Activated T-cell treated with anti-CD3 and anti-CD28 coated beads for 1 hour (primary cell): ENCODE measurements at places on chromosomes 3 and 15.

DNA sequence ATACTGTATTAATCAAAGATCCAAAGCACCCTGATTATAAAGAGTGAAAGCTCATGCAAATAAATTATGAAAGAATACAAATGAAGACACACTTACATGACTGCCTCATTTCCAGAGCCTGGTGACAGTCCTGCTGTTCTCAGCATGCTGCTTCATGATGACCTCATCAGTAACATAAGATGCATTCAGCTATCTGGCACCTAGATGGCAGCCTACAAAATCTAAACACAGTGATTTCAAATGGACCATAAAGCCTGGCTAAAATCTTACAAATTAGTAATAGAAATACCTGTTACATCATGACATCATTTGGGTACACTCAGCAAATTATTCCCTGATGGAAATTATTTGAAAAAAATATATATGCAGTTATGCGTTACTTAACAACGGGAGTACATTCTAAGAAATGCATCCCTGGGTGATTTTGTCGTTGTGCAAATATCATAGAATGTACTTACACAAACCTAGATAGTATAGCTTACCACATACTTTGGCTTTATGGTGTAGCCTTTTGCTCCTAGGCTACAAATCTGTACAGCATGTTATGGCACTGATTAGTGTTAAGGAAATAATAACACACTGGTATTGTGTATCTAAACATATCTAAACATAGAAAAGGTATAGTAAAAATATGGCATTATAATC, 207.2 kb downstream of the EPHA3 start:
- no peak for DNase-seq

DNA sequence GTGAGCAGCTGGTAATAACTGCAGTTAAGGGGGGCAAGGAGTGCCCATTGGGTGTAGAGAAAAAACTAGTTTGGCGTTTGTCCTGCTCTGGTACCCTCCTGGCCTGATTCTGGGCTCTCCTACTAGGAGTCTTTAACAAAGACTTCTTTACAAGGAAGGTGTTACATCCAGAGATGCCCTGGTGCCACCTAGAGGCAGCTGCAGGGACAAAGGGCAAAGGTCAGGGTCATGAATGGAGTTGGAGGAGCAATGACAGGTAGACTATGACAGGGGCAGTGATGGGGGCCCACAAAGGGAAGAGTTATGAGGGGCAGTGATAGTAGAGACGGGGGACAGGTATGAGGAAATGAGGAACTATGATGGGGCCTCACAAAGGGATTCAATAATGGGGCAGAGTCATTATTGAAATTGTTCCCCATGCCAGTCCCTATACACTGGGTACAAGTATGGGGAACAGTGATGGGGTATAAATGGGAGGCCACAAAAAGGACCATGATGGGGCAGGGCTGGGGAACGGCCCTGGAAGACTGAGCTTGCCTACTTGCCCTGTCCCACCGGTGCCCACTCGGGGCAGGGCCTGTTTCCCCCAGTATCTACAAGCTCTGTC, 7.9 kb downstream of the CCDC71 start:
- peak; percentile 50 for DNase-seq

GRCh38 chr3:8739757-8740504, 6.3 kb downstream of the CAV3 start:
- DNase-seq, result no peak

- DNase-seq, result no peak
Measured at GRCh38 chr3:101840066-101840465, 9.2 kb upstream of the NFKBIZ start.

GRCh38 chr3:68057637-68058320, 403.4 kb upstream of the SUCLG2 start:
- DNase-seq, result peak; percentile 28

DNA sequence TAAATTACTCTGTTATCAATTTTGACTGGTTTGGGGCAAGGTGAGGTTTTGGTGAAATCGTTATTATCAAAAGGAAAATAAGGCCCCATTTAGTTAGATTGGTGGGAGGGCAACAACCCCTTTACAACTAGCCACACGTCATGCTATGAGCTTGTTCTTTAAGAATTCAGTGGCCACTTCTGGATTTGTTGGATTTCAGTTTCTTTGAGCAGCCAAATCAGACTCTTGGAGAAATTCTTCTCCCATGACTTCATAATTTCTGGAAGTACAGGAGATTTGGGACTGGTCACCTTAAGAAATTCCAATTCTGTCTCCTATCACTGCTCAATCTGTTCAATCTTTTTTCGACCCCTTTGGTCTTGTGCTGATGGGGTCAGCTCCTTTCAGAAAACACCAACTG, 14.8 kb upstream of the WNT5A start:
- DNase-seq, result no peak

DNA sequence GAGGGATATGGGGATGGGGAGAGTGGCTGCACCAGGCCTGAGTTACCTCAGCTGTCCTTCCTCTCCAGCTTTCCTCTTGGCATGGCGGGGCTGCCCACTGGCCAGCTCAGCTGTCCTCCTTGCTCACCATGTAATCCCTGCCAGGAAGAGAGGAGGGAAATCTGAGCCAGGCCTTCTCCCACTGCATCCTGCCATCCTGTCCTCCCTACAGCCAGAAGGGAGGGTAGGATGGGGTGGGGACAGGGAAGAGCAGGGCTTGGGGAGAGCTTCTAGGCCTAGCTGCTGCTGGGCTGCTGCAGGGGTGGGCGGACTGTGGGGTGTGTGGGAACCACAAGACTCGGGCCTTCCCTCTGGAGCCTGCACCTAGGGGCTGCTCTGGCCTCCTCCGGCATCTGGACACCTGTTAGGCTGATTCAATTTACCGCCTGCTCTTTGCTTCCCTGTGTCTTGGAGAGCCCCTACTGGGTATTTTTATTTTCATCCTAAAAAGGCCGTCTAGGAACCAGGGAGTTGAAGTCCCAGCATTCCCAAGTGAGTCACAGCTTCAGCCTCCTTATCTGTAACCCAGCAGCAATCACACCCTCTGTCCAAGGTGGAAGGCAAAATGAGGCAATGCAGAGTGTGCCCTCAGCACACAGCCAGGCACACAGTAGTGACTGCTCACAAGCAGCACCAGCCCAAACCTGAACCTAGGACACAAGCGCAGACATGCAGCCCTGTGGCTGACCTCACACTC, 13.1 kb upstream of the KY start:
- no peak for DNase-seq

DNA sequence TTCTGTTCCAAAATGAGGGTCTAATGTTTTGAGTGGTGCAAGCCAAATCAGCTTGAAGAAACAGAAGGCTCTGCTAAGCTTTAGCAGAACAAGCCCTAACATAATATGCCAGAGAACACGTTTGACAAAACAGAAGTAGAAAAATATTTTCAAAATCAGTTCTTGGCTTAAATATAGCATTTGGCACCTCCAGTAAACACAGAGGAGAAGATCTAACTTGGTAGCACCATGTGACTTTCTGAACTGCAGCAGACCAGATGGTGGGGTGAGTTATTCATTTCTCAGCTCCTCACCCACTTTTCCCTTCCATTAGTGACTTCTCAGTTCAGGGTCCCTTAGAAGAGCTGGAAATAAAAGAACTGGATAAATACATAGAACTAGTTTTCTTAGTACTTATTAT, 395.8 kb downstream of the MAGI1 start:
- DNase-seq, result no peak

- DNase-seq, result no peak
Measured at GRCh38 chr3:70822669-70823068, 510.2 kb upstream of the MDFIC2 start.

DNA sequence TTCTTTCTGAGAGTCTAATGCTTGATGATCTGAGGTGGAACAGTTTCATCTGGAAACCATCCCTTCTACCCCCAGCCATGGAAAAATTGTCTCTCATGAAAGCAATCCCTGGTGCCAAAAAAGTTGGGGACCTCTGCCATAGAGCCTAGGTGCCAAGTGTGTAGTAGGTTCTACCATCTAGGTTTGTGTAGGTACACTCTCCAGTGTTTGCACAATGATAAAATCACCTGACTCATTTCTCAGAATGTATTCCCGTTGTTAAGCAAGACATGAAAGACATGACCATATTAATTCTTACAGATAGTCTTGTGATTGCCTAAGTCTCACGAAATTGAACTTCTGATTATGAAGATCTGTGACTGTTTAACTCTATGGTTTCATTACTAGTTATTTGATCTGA, 68.6 kb downstream of the KAT2B start:
- DNase-seq, result no peak

GRCh38 chr3:116112696-116113095, 332.6 kb downstream of the LSAMP start:
- DNase-seq, result no peak

- no peak for DNase-seq
Measured at GRCh38 chr3:48436855-48437254, 3.1 kb downstream of the CCDC51 start.

- DNase-seq, result no peak
Measured at GRCh38 chr15:43774062-43774461, 2.7 kb downstream of the ELL3 start.

- DNase-seq, result no peak
Measured at GRCh38 chr3:132641837-132642538, 17.6 kb downstream of the ACAD11 start.

GRCh38 chr3:134992180-134992579, 197.1 kb downstream of the EPHB1 start:
- DNase-seq, result no peak

DNA sequence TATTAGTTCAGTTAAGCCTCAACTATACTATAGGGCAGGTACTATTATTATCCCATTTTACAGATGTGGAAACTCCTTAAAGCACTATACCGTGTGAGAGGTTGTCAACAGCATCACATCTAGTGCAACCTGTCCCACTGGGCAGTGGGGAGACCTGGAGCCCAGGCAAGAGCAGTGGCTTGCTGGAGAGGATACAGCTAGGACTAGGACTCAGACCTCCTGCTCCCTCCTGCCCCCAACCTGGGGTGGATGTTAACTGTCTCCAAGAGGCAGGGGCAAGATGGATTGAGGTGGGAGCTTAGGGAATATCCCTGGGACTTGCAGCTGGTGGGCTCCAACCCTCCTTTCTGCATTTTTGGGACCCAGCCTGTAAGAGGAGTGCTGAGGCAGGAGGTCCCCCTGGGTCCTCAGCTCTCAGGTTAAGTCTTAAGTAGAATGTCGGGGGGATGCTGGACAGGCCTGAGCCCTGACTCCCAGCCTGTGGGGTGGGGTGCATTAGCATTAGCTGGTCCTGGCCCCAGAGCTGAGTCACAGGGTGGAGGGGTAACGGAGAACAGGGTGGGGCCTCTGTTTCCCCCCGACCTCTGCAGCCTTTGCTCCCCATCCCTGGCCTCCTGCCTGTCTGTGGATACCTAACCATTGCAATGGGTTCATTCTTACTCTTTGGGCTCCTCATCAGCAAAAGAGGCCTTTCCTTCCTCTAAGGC, 6.6 kb downstream of the SNX33 start:
- DNase-seq, result no peak

- DNase-seq, result no peak
Measured at GRCh38 chr15:33242669-33243191, 48.2 kb upstream of the FMN1 start.

DNA sequence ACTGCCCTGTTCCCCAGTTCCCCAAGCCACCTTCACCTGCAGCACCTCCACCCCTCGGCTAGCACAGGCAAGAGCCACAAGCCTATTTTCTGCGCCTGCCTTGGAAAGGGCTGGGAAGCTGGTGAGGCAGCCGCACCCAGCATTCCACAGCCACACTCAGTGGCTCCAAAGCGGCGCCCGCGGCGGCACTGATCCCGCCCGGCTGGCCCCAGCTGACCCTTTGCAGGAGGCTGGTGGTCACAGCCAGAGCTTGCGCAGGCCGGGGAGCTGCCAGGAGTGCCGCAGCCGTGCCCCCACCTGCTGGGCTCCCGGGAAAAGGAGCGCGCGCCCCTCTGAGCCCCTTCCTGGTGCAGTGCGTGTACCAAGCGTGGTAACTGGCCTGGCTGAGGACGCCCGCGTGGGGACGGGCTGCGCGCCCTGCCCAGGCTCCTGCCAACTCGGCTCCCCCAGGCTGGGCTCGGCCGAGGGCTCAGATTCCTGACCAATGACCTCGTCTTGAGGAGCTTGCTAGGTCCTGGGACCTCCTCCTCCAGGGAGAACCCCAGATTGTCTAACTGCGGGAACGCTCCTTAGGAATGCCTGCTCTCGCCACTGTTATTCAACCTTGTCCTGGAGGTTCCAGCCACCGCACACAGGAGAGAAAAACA, 13.3 kb downstream of the GRAMD2A start:
- DNase-seq, result no peak

DNA sequence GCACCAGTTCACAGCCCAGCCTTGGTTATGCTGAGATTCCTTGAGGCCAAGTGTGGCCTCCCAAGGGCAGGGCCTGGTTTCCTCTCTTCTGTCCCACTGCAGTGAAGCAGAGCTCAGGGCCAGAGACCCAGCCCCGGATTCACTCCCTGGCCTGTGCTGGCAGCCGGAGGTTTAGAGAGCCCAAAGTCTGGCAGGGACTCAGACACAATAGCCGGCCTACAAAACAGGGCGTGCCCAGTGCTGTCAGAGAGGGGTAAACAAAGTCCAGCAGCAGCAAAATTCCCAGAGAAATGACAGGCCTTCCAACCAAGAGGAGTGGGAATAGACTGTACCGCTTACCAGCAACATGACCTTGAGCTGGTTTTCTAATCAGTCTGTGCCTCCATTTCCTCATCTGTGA, 14.0 kb downstream of the VIPR1 start:
- no peak for DNase-seq

GRCh38 chr15:78991879-78992278, 47.0 kb upstream of the CTSH start:
- no peak for DNase-seq

- peak; percentile 44 for DNase-seq
Measured at GRCh38 chr3:52221563-52222318, 3.7 kb downstream of the TLR9 start.

GRCh38 chr3:32398531-32398930, 6.9 kb downstream of the CMTM7 start:
- no peak for DNase-seq

GRCh38 chr3:191882289-191882688, 421.3 kb downstream of the PYDC2 start:
- DNase-seq, result no peak

DNA sequence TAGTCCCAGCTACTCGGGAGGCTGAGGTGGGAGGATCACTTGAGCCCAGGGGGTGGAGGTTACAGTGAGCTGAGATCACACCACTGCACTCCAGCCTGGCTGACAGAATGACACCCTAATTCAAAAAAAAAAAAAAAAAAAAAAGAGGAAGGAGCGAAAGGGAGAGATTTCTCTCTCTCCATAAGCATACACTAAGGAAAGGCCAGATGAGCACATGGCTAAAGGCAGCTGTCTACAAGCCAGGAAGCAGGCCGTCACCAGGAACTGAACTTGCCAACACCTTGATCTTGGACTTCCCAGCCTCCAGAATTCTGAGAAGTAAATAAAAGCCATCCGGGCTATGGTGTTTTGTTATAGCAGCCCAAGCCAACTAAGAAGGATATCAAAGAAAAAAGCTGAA, 7.5 kb downstream of the SRGAP3 start:
- no peak for DNase-seq

GRCh38 chr3:50502584-50503423, 630 bp downstream of the CACNA2D2 start:
- DNase-seq, result no peak

GRCh38 chr3:32412887-32413286, 21.2 kb downstream of the CMTM7 start:
- DNase-seq, result no peak

GRCh38 chr3:194121891-194122631, 13.9 kb upstream of the HES1 start:
- DNase-seq, result no peak
